ENCODE measurements at places on chromosomes 7 and 10. TPM values are rescaled to one million over a fixed set of nuclear protein-coding genes. Genes with fewer than 3 reads are reported as not detected.
A peak's percentile ranks its signal among the peaks of the same experiment; 100 is the strongest.

ELAPOR2 gene
- not detected for total RNA-seq

LIPN gene
- total RNA-seq, result not detected

PPP1R9A gene
- total RNA-seq, result not detected

SPDYE8 gene
- total RNA-seq, result 0.24 TPM

PNLIPRP2 gene
- not detected for total RNA-seq

- no peak for DNase-seq
Observed at GRCh38 chr7:103446049-103446520, at the start of gene SLC26A5. TSS of gene SLC26A5 (minus strand) at chr7:103446207. CDS start at chr7:103421514, 24,693 bp downstream.

DNA sequence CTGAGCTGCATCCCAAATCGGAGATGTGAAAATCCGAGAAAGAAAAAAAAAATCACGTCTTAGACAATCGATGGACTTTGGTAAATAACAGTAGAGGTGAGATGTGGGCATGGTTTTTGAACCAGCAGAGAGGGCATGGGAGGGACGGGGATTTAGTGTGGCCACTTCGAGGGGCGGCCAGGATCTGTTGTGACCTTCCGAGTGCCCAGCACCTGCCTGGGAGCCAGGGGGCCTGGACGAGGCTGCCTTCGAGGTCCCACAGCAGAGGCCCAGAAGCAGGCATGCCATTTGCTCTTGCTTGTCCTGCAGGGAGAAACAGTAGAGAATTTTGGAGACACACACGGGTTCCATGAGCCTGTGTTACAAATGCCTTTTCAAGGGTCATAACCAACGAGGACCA lies 469.7 kb upstream of the FOXK1 start:
- DNase-seq, result no peak

DNA sequence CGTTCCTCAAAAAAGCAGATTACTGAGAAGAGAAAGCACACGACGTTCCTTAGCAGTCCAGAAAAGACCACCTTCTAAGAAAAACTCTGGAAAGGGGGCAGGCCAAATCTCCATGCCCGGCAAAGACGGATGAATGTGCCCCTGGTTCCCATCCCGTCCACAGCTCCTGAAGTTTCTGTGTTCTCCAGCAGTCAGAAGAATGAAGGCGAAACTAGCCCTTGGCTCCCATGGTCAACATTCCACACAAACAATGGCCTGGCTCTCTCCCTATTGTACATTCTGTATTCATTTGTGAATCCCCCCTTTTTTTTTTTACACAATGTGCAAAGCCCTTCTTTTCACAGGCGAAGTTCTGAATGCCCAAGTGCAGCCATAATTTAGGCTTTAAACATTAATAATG lies 5.3 kb downstream of the CTBP2 start:
- DNase-seq, result peak; percentile 64

GRCh38 chr7:127632276-127632910 lies 14.5 kb upstream of the PAX4 start:
- DNase-seq, result no peak

DNA sequence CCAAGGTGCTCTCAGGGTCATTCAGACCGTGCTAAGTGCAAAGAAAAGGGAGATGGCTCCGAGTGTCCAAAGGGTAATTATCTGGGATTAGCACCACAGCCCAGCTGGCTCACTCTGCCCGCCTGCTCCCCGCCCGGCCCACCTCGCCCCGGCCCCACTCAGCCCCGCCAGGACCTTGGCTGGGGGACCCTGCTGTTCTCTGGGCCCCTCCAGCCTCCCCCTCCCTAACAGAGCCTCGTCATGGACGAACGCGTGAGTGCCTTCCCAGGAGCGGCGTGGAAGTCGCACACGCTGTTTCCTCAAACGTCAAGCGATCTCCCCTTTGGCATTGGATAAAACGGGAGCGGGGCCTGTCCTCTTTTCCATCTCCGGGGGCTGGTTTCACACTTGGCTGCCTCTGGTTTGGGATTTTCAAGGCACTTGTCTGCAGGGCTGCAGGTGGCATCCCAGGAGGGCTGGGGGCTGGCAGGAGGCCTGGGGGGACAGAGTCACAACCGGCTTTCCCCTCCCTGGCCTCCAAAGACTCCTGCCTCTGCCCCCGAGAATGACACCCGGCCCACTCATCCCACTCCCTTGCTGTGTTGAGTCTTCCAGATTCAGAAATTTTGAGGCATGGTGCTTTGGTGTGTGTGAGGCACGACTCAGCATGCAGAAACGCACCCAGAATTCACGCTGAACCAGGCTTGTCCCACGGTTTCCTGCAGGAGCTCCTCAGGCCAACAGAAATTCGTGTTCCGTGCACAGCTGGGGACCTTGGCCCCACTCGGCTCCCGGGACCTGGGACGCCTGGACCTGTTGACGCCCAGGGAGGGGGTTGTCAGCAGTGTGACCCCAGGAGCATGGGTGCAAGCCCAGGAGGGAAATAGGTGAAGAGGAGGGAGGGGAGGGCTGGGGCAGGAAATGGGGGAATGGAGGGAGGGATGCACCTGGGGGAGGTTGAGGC lies 110.0 kb downstream of the PDGFA start:
- DNase-seq, result no peak

- DNase-seq, result no peak
Observed at GRCh38 chr10:21513405-21513788, 12.1 kb downstream of the SKIDA1 start.

DNA sequence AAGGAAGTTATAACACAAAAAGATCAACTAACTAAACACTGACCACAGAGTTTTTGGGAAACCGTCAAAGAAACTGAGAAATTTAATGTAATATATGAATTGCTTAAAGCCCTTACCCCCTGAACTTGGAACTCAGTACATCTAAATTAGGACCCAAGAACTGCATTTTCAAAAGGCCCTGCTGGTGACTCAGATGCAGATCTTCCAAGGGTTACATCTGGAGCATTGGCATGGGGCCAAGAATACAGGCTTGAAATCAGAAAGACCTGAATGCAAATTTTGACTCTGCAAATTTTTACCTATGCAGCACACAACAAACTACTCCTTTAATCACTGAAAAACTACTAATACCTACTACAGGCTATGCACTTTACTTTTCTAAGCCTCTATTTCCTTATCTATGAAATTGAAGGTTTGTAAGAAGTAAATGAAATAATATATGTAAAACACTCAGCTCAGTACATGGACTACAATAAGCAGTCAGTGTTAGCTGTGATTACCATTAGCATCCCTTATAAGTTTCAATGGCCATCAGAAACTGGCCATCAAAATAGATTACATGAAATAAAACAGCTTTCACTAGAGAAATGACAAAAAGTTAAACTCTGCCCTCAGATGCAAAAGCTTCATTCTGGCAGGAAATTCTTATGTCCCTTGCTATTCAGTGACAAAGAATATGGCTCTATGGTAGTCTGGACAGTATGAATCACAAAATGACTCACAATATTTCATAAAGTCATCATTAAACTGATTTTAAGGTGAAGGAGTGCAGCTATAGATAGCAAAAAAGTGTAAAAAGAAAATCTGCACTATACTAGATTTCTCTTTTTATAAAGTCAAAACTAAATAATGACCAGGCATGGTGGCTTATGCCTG lies 43.6 kb downstream of the NSUN6 start:
- DNase-seq, result peak; percentile 74

- no peak for DNase-seq
Observed at GRCh38 chr10:23432639-23433038, 6.2 kb upstream of the OTUD1 start.

DNA sequence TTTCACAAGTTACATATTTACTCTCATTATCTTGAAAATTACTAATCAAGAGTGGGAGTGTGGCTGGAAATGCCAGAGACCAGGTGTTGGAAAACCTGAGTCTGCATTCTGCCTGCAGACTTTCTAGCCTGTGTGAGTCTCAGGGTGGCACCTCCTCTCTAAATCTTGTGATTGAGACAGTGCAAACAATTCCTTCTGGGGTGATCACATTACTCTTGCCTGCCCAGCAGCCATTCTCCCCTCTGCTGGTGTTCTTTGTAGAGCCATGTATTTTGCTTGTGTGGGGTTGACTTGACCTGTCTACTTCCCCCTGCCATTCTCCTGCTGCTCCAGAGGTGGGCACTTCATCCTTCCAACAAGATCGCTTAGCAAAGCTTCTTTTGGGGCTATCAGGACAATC lies 101.1 kb downstream of the RAPGEF5 start:
- no peak for DNase-seq

- no peak for DNase-seq
Observed at GRCh38 chr7:6317797-6318438, 45.5 kb upstream of the CYTH3 start.
